ENCODE measurements at places on chromosomes 5 and 9. TPM values are rescaled to one million over a fixed set of nuclear protein-coding genes. Genes with fewer than 3 reads are reported as not detected.
A peak's percentile ranks its signal among the peaks of the same experiment; 100 is the strongest.

DNA sequence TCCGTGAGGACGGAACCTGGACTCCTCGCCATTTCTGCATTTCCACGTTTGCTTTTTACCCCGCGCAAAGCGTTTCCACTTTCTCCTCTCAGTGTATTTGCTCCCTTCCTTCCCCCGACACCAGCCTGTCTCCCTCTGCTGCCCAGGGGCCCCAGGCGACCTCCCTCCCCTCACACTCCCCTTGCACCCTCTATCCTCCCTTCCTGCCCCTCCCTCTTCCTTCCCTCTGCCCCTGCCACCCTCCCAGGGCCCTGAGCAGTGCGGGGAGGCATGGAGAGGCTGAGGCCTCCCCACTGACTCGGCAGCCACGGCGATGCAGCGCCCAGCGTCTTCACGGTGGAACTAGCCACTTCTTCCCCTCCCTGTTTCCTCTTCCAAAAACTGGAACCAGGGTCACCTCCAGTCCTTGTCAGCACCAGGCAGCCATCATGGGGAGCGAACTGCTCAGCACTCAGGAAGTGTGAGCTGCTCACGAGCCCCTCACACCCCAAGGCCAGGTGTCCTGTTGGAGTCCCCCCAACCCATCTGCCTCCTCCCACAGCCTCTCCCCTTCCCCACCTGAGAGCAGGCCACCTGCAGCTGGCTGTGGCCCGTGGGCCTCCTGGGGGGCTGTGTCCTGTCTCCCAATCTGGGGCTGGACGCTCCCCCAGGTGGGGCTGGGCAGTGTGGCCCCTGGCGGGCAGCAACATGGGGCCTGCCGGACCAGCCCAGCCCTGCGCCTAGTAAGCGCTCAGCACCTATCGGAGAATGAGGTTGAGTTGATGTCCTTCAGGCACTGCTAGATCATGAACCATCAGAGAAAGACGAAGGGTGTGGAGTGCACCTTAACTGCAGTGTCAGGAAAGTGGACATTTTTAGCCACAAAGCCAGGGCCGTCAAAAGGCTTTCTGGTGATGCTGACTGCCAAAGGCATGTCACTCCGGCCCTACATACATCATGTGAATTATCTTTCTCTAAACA is 17.5 kb downstream of the UBE2QL1 start:
- DNase-seq: no peak

CER1 gene
- not detected for total RNA-seq

DNA sequence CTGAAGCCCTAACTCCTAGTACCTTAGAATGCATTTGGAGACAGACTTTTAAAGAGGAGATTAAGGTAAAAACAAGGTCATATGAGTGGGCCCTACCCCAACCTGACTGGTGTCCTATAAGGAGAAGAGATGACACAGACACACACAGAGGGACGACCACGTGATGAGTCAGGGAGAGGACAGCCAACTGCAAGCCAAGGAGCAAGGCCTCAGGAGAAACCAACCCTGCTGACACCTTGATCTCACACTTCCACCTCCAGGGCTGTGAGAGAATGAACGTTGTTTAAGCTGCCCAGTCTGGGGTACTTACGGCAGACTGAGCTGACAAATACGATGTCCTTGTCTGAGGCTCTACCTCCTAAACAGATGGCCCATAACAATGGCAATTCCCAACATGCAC is 93.6 kb downstream of the ROR2 start:
- DNase-seq: peak; percentile 32

GRCh38 chr5:10760096-10760920 is 726 bp downstream of the DAP start:
- DNase-seq: peak; percentile 49

SLC12A2 gene
- 9.7 TPM for total RNA-seq

GRCh38 chr5:67809589-67809988 is 406.0 kb upstream of the PIK3R1 start:
- no peak for DNase-seq

PCDHB8 gene
- total RNA-seq: not detected

- no peak for DNase-seq
Measured at GRCh38 chr5:81717860-81718259, 33.0 kb downstream of the SSBP2 start.

HMMR gene
- total RNA-seq: 118 TPM

GRCh38 chr5:164742025-164742424 is 1236.6 kb downstream of the MAT2B start:
- no peak for DNase-seq

- DNase-seq: peak; percentile 73
Measured at GRCh38 chr5:60972231-60972630, 27.2 kb downstream of the NDUFAF2 start.

ARHGEF39 gene
- 28.1 TPM for total RNA-seq

ANGPTL2 gene
- total RNA-seq: not detected

GRCh38 chr5:180467028-180467975 is 26.9 kb upstream of the CNOT6 start:
- no peak for DNase-seq

WDR5 gene
- 43.0 TPM for total RNA-seq

GRCh38 chr9:68555437-68556150 is 14.9 kb upstream of the TMEM252 start:
- no peak for DNase-seq

- DNase-seq: peak; percentile 52
Measured at GRCh38 chr9:4985386-4986266, 554 bp downstream of the JAK2 start.

DNA sequence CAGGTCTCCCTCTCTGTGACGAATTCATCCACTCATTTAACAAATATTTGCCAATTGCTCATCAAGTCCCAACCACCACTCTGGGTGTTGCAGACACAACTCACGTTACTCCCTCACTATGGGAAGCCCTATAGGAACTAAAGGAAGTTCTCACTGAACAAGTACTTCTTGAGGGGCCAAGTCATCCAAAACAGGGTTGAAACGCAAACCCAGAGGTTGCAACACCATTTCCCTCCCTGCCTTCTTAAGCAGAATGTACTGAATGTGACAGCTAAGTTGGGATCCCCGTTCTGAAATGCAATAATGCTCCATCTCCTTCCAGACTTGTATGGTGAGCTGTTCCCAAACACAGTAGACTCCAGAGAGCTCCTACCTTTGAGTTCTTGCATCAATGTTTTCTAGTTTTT is 34.3 kb downstream of the EPB41L4B start:
- no peak for DNase-seq

DNA sequence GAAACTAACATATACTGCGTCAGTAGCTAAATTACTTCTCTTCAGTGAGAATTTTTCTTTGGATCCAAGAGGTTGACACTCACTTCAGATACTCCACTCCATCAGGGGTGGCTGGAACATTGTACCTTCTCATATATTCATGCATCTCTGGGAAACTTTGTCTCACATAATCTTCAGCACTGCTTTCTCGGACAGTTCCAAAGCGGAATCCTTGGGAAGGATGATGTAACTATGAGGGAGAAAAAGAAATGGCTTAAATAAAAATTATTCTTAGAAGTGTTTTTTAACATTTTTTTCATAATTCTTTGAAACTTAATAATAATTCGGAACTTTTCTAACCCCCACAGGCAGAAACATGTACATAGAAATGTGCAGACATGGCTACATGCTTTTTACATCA is 33.4 kb upstream of the PPP3R2 start:
- no peak for DNase-seq

GRCh38 chr9:131981116-131981776 is 98.4 kb downstream of the MED27 start:
- DNase-seq: no peak

- DNase-seq: no peak
Measured at GRCh38 chr5:140041492-140042392, 1.4 kb downstream of the NRG2 start.

PDLIM4 gene
- not detected for total RNA-seq

HACD4 gene
- total RNA-seq: 2.4 TPM

DNA sequence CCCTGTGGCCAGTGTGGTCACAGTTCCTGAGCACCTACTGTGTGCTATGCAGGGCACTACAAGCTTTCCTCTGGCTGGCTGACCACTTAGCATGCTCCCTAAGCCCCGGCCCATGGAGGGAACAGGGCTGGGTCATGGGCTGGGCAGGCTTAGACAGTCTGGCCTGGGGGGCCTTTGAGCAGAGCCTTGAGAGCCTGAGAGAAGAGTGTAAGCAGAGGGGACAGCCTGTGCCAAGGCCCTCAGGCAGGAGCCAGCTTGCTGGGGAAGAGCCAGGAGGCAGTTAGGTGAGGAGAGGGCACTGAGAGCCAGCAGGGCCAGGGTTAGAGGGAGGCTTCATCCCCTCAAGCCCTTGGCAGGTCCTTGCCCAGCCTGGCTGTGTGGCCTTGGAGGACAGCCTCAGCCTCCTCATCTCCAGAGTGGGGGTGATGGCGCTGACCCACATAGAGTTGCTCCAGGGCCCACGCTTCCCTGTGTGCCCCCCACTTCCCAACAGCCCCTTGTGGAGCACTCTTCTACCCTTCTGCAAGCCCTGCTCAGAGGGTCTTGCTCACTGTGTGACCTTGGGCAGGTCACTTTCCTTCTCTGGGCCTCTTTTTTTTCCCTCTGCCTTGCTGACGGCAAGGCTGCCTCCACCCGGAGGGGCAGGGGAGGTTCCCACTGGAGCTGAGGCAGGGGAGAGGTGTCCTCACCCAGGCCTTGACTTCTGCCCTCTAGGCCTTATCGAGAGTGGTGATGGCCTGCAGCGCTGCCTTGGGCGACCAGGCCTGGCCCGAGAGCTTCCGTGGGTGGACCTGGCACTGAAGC is 107.1 kb downstream of the PHF2 start:
- peak; percentile 5 for DNase-seq

DNA sequence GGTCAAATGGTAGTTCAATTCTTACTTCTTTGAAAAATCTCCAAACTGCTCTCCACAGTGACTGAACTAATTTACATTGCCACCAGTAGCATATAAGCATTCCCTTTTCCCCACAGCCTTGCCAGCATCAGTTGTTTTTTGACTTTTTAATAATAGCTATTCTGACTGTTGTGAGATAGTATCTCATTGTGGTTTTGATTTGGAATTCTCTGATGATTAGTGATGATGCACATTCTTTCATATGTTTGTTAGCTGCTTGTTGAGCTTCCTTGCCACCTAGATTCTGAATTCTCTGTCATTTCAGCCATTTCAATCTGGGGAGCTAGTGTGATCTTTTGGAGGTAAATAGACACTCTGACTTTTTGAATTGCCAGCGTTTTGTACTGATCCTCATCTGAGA is 24.0 kb downstream of the CDK20 start:
- no peak for DNase-seq

Data from activated CD4-positive, alpha-beta memory T cell treated with anti-CD3 and anti-CD28 coated beads for 36 hours (primary cell).